Endothelial cell (in vitro differentiated cells): ENCODE measurements at places on chromosomes 4 and X.
A peak's percentile ranks its signal among the peaks of the same experiment; 100 is the strongest.

GRCh38 chr4:33592701-33593100, 2651.6 kb downstream of the ARAP2 start:
- no peak overlapping the region for H3K27ac ChIP-seq
- no peak for DNase-seq
- H3K27me3 ChIP-seq = peaks cover 2% of the 10 kb centered on the region
- H3K36me3 ChIP-seq = peaks cover 16% of the 10 kb centered on the region

GRCh38 chrX:118724775-118725174, 2.6 kb upstream of the IL13RA1 start:
- no peak overlapping the region for H3K4me3 ChIP-seq
- DNase-seq = no peak
- no peaks in the 10 kb centered on the region for H3K27me3 ChIP-seq
- peaks cover 6% of the 10 kb centered on the region for H3K36me3 ChIP-seq
- no peak overlapping the region for H3K27ac ChIP-seq

GRCh38 chr4:26660261-26660660, 76.4 kb downstream of the TBC1D19 start:
- DNase-seq = no peak
- H3K4me1 ChIP-seq = no peaks in the 10 kb centered on the region
- H3K27ac ChIP-seq = no peak overlapping the region
- peaks cover 32% of the 10 kb centered on the region for H3K36me3 ChIP-seq
- no peak overlapping the region for H3K4me3 ChIP-seq

GRCh38 chrX:19846995-19847790, 40.2 kb downstream of the SH3KBP1 start:
- H3K27me3 ChIP-seq = no peaks in the 10 kb centered on the region
- no peaks in the 10 kb centered on the region for H3K36me3 ChIP-seq
- H3K4me3 ChIP-seq = no peak overlapping the region
- peaks cover 10% of the 10 kb centered on the region for H3K4me1 ChIP-seq

- no peaks in the 10 kb centered on the region for H3K36me3 ChIP-seq
- no peak for DNase-seq
- peaks cover 4% of the 10 kb centered on the region for H3K4me1 ChIP-seq
- H3K27me3 ChIP-seq = no peaks in the 10 kb centered on the region
- no peak overlapping the region for H3K27ac ChIP-seq
- H3K4me3 ChIP-seq = no peak overlapping the region
Observed at GRCh38 chrX:73831500-73831899, 268.5 kb downstream of the CHIC1 start.

DNA sequence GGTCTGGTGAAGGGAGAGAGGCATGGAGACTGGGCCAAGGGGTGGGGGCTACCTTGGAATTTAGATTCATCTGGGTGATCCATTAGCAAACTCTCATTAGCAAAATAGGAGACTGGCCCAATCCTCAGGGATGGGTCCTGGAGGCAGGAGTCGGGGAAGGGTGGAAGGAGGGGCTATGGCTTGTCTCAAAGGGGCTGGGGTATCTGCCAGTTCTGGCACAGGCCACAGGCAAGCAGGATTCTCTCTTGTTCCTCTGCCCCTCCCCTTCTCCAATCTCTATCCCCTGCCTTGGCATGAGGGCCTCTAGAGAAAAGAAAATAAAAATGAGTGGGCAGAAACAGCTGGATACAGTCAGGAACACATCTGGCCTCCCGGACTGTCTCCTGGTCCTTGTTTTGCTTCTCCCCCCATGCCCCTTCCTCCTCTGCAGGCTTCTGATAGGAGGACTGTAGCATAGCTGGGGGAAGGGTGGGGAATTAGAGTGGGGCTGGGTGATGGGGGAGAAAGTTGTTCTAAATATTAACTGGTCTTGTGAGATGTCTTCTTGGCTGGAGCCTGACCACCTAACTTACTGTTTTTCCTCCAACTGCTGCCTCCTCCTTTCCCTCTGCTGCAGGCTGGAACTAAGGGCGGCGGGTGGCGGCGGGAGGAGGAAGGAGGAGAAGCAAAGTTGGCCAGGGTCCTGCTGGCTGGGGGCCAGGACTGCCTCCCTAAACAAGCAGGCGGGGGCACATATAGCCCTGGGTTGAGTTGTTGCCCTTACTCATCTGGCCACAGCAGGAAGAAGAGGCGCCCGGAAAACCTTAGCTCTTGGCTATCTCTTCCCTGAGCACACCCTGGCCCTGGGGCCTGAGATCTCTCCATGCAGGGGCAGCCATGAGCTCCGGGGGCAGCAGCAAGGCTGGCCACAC, 53.3 kb upstream of the LAS1L start:
- peaks cover 3% of the 10 kb centered on the region for H3K27me3 ChIP-seq
- no peak for DNase-seq
- no peak overlapping the region for H3K4me3 ChIP-seq
- H3K4me1 ChIP-seq = peaks cover 8% of the 10 kb centered on the region
- H3K36me3 ChIP-seq = no peaks in the 10 kb centered on the region

DNA sequence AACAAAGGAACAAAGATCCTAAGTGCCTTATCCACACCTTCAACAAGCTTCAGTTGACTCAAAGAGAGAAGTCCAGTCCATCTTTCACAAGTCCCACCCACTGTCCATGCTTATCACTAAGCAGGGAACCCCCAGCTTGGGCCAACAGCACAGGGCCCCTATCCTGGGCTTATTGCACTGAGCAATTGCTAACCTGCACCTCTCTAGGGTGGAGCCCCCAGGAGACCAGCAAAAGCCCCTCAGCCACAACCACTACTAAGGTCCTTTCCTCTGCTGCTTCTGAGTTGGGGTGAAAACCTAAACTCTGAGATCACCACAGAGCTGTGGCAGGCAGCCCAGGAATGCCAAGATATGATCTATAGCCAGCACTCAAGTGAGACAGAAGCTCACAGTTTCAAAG, 96.7 kb upstream of the PBDC1 start:
- no peak overlapping the region for H3K4me3 ChIP-seq
- no peaks in the 10 kb centered on the region for H3K27me3 ChIP-seq
- no peaks in the 10 kb centered on the region for H3K36me3 ChIP-seq
- DNase-seq = no peak
- no peak overlapping the region for H3K27ac ChIP-seq

- DNase-seq = no peak
- no peak overlapping the region for H3K27ac ChIP-seq
- H3K4me1 ChIP-seq = no peaks in the 10 kb centered on the region
- H3K27me3 ChIP-seq = no peaks in the 10 kb centered on the region
- no peaks in the 10 kb centered on the region for H3K36me3 ChIP-seq
Observed at GRCh38 chr4:18250564-18250963, 229.0 kb upstream of the LCORL start.

- no peak overlapping the region for H3K4me3 ChIP-seq
- peaks cover 3% of the 10 kb centered on the region for H3K27me3 ChIP-seq
- peaks cover 9% of the 10 kb centered on the region for H3K36me3 ChIP-seq
- H3K27ac ChIP-seq = peak overlapping the region; percentile 18
- H3K4me1 ChIP-seq = peaks cover 54% of the 10 kb centered on the region
- DNase-seq = no peak
Observed at GRCh38 chr4:2482192-2482591, 13.3 kb downstream of the RNF4 start.

DNA sequence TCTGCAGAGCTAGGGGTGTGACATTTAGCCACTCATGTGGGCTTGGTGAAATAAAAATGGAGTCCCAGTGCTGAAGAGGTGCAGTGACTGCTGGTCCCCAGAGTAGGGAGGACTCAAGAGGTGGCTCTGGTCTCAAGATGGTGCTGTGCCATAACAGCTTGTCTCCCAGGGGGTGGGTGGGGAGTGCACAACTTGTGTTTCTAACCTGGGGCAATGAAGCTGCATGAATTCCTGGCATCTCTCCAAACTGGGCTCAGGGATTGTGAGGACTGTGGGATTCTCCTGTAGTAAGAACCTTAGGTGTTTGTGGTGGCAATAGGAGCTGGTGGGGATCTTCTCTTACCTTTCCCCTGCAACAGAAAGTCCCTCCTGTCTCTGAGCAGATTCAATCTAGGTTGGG, 278.9 kb upstream of the SFRP2 start:
- no peak overlapping the region for H3K27ac ChIP-seq
- peaks cover 3% of the 10 kb centered on the region for H3K36me3 ChIP-seq
- DNase-seq = no peak
- no peaks in the 10 kb centered on the region for H3K4me1 ChIP-seq

GRCh38 chr4:85675076-85676049, 200.4 kb downstream of the ARHGAP24 start:
- H3K36me3 ChIP-seq = no peaks in the 10 kb centered on the region
- H3K27me3 ChIP-seq = peaks cover 1% of the 10 kb centered on the region
- no peak overlapping the region for H3K4me3 ChIP-seq

DNA sequence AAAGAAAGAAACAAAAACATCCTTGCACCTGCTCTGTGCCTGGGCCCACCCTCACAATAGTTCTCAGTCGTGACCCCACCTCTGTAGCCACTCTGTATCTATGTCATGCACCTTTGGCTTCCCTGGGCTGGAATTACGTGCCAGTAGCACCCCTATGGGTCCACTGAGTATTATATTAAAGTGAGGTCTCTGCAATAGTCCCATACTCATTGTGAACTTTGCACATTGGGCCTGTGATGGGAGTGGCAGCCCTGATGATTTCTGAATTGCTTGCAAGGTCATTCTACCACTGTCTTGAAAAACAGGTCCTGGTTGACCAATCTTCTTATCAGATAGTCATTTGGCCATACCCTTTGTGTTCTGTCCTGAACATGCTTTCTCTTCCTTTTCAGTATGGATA, 1012.1 kb downstream of the RAB28 start:
- H3K36me3 ChIP-seq = no peaks in the 10 kb centered on the region
- no peak overlapping the region for H3K4me3 ChIP-seq
- DNase-seq = no peak
- H3K27me3 ChIP-seq = no peaks in the 10 kb centered on the region

DNA sequence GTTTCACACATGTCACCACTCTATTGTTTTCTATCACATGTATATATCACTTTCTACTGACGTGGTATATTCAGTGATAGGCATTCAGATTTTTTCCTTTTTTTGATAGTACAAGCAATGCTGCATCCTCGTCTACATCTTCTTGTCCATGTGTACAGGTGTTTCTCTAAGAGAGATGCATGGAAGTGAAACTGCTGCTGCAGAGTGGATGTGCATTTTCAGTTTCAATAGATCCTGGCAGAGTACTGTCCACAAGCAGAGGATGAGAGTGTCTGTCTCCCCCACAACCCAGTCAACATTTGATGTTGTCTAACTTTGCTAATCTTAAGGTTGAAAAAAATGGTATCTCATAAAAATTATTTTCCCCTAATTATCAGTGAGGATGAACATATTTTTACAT, 194.0 kb upstream of the CASK start:
- no peak overlapping the region for H3K27ac ChIP-seq
- peaks cover 3% of the 10 kb centered on the region for H3K4me1 ChIP-seq
- DNase-seq = no peak
- peaks cover 4% of the 10 kb centered on the region for H3K36me3 ChIP-seq
- H3K4me3 ChIP-seq = no peak overlapping the region

DNA sequence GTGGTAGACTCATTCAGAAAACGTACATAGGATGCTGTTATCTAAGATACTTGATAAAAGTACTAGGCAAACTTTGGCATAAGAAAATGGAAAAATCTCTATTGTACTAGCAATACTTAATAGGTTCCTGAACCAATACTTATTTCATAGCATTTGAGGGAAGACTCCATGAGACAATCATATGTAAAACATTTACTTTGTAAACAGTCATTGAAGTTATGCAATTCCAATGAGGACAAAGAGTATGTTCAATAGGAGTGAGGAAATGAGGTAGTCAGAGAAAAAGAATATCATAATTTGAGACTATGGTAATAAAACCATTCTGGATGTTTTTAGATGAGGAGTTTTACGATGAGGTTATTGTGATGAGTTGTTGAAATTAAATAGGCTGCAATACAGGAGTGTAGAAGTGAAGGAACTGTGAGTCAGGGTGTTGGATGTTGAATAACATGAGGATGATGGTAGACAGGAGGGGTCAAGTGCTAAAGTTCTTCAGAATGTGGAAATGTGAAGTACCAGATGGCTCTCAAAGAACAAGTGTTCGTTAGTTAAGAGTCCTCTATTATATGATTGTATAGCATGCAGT, 397.9 kb downstream of the PPP3CA start:
- peaks cover 1% of the 10 kb centered on the region for H3K27me3 ChIP-seq
- no peaks in the 10 kb centered on the region for H3K36me3 ChIP-seq
- no peak for DNase-seq
- H3K4me3 ChIP-seq = no peak overlapping the region
